CD8-positive, alpha-beta memory T cell (primary cell): ENCODE measurements at places on chromosomes 7 and 10.

DNA sequence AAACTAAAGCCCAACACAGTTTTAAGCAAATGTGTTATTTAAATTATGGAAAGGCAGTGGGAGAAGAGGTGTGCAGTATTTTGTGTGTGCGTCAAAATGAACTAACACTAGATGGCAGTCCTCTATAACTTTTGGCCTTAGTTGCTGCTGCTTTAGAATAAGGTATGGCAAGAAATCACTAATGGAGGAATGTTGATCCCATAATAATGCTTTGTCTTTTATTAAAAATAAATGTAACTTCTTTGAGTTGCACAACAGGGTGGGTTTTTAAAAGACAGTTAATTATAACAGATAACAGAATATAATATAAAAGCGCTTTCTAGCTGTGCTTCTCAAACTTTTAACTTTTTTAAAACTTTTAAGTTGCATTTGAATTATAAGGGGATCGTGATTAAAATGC, 56.4 kb downstream of the BBS9 start:
- H3K27me3 ChIP-seq = no peaks in the 10 kb centered on the region
- H3K27ac ChIP-seq = no peak overlapping the region
- H3K4me3 ChIP-seq = no peak overlapping the region
- DNase-seq = peak; percentile 9
- peaks cover under 1% of the 10 kb centered on the region for H3K4me1 ChIP-seq

DNA sequence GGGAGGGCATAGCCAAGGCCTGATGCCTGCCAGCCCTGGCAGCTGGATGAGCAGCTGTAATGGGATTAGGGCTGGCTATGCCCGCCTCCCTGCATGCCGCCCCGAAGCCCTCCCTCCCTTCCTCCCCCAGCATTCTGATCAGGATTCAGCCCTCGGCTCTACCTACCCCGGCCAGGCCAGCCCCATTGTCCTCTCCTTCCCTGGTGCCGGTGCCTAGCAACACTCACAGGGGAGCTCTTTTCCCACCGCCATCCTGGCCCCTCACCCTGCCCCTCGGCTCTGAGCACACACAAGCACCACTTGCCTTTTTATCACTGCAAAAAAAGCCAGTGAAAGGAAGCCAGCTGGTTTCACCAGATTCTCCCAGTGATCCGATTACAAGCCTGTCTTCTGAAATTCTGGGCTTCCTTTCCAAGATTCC, 9.0 kb upstream of the ADCYAP1R1 start:
- no peak for DNase-seq
- no peaks in the 10 kb centered on the region for H3K4me1 ChIP-seq
- H3K36me3 ChIP-seq = no peaks in the 10 kb centered on the region
- no peak overlapping the region for H3K4me3 ChIP-seq
- H3K27ac ChIP-seq = no peak overlapping the region
- H3K27me3 ChIP-seq = peaks cover 5% of the 10 kb centered on the region

- H3K4me3 ChIP-seq = no peak overlapping the region
- H3K27ac ChIP-seq = no peak overlapping the region
- H3K4me1 ChIP-seq = no peaks in the 10 kb centered on the region
- H3K27me3 ChIP-seq = no peaks in the 10 kb centered on the region
Observed at GRCh38 chr10:70487824-70488223, 9.3 kb downstream of the PALD1 start.

DNA sequence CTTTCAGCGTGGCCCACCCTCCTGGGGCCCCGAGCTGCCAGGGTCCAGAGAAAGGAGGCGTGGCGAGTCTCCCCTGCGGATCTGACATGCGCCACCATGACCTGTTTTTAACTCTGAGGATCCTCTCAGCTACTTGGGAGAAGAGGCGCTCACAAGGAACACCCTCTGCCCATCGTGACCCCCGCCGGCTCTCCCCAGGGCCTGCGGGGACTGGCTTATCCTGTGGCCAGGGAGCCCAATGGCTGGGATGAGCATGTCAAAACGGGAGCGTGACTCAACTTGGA, 93.7 kb downstream of the EBF3 start:
- H3K36me3 ChIP-seq = no peaks in the 10 kb centered on the region
- H3K4me3 ChIP-seq = no peak overlapping the region
- no peak overlapping the region for H3K27ac ChIP-seq
- H3K27me3 ChIP-seq = no peaks in the 10 kb centered on the region
- DNase-seq = no peak

GRCh38 chr7:85950871-85951270, 692.8 kb upstream of the GRM3 start:
- H3K27ac ChIP-seq = no peak overlapping the region
- no peaks in the 10 kb centered on the region for H3K36me3 ChIP-seq
- no peaks in the 10 kb centered on the region for H3K4me1 ChIP-seq
- no peak overlapping the region for H3K4me3 ChIP-seq
- no peak for DNase-seq

GRCh38 chr7:106065575-106066500, 46.3 kb downstream of the SYPL1 start:
- H3K4me3 ChIP-seq = no peak overlapping the region
- no peaks in the 10 kb centered on the region for H3K27me3 ChIP-seq
- H3K27ac ChIP-seq = no peak overlapping the region
- no peak for DNase-seq
- peaks cover 7% of the 10 kb centered on the region for H3K4me1 ChIP-seq

GRCh38 chr7:104074529-104074928, 85.1 kb upstream of the RELN start:
- no peaks in the 10 kb centered on the region for H3K4me1 ChIP-seq
- no peak overlapping the region for H3K27ac ChIP-seq
- H3K4me3 ChIP-seq = no peak overlapping the region
- no peak for DNase-seq

GRCh38 chr7:767941-768731, 41.1 kb upstream of the PRKAR1B start:
- H3K4me1 ChIP-seq = no peaks in the 10 kb centered on the region
- DNase-seq = no peak
- no peaks in the 10 kb centered on the region for H3K27me3 ChIP-seq
- no peak overlapping the region for H3K27ac ChIP-seq
- peaks cover 7% of the 10 kb centered on the region for H3K36me3 ChIP-seq

GRCh38 chr7:17556247-17556956, 257.9 kb downstream of the AHR start:
- H3K4me3 ChIP-seq = no peak overlapping the region
- H3K27me3 ChIP-seq = no peaks in the 10 kb centered on the region
- H3K36me3 ChIP-seq = no peaks in the 10 kb centered on the region
- H3K4me1 ChIP-seq = no peaks in the 10 kb centered on the region
